Stimulated activated CD4-positive, alpha-beta T cell treated with anti-CD3 and anti-CD28 coated beads, Interleukin-1b, Interleukin-23, amount 100 ng/mL, for 24 hours (primary cell): ENCODE measurements at places on chromosomes 7 and 10.

- DNase-seq, result no peak
Observed at GRCh38 chr7:36527549-36527913, 137.9 kb downstream of the ANLN start.

- no peak for DNase-seq
Observed at GRCh38 chr10:127849921-127850320, 42.8 kb downstream of the CLRN3 start.

DNA sequence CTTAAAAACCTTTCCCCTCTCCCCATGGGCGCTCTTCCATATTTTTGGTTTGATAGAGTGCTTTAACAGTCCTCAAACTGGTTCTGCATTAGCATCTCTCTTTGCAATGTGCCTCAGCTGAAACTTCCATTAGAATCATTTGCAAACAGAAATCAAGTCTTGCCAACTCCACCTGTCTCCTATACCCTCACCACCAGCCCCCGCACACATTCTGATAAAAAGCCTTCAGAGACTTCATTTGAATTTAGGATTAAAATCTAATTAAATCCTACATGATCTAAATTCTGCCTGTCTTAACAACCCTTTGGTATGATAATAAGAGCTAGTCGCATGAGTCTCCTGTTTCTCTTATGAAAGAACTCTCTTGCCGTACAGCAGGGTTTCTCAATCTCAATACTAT, 384.9 kb upstream of the ETV1 start:
- no peak for DNase-seq

GRCh38 chr10:12198156-12198555, 2.2 kb downstream of the CDC123 start:
- DNase-seq, result no peak

GRCh38 chr10:63547628-63548360, 26.6 kb downstream of the REEP3 start:
- DNase-seq, result no peak

GRCh38 chr7:142440906-142441411, 183.1 kb upstream of the PRSS58 start:
- no peak for DNase-seq

GRCh38 chr10:17200001-17200911, 1.2 kb downstream of the TRDMT1 start:
- no peak for DNase-seq

- no peak for DNase-seq
Observed at GRCh38 chr10:30897547-30897946, 134.1 kb downstream of the ZNF438 start.

GRCh38 chr7:20798081-20798693, 11.5 kb upstream of the SP8 start:
- no peak for DNase-seq

GRCh38 chr7:150716368-150716767, at the start of gene GIMAP1:
Gene GIMAP1 (plus strand): TSS chr7:150716613. CDS start chr7:150719048, 2,435 bp downstream.
- DNase-seq, result no peak

GRCh38 chr7:101945034-101945758, 127.8 kb downstream of the CUX1 start:
- DNase-seq, result no peak

DNA sequence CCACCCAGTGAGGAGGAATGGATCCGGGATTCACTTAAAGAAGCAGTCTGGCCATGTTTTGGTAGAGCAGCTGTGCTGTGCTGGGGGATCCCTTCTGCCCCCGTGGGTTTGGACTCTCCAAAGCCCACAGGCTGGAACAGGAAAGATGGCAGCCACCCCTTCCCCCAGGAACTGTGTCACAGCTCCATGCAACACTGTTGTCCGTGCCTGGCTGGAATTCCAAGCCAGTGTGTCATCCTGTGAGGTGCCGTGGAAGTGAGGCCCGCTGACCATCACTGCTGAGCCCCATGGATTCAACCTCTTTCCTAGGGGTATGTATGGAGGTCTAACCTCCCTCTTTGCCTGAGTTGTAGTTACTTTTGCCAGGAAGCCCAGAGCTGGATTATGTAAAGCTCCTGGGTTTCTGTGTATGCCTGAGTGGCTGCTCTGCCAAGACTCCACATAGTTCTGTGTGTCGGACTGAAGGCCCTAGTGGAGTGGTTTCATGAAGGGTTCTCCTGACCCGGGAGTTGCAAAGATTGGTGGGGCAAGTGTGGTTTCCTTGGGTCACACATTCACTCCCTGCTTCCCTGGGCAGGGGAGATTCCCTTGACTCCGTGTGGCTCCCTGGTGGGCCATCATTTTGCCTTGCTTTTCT, 35.1 kb upstream of the PCGF5 start:
- no peak for DNase-seq

DNA sequence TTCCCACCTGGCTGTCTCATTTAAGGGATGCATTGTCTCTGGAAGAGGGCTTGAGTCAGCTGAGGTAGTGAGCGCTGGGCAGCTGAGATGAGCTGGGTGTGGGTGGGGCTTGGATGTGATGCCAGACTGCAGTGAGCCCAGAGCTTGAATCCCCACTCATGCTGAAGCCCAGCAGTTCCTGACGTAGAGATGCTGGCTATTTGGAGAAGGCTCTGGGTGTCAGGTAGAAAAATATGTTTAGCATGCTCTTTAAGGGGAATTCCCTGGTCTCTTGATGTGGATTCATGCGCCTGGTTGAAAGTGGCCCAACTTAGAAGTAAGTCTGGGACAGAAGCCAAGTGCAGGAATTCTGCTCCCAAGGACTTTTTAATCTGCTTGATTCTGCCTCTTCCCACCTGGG, 241.5 kb upstream of the IGFBP3 start:
- no peak for DNase-seq

GRCh38 chr10:108911814-108912541, 1011.3 kb downstream of the XPNPEP1 start:
- no peak for DNase-seq

- no peak for DNase-seq
Observed at GRCh38 chr10:4475827-4476490, 350.0 kb upstream of the AKR1E2 start.

GRCh38 chr7:55132550-55132889, 113.7 kb downstream of the EGFR start:
- no peak for DNase-seq

DNA sequence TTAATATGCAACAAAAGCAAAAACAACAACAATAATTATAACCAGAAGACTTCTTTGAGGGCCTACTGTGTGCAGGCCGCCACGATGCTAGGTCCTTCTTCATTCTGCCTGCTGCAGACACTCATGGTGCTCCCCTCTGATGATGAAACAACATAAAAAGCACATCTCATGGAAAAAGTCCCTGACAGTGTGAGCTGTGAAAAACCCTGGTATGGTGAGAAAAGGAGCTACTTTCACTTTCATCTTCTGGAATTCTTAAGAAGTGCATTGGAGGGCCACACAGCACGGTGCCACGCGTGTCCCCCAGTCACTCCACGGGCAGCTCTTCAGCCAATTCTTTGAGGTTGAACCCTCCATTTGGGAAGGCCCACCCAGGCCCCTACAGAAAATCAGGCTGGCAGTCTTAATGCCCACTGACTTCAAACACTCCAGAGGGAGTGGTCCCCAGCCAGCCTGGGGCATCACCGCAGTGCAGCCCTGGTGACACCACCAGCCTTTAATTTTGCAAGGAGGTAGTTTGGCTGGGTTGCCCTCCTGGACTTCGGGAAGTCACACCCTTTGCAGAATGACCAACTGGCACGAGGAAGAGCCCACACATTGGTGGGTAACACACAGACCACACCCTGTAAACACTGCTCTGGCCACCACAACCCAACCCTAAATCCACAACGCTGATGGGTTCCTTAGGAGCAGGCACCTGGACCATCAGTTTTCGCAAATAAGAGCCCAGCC, 7.7 kb downstream of the KCNMA1 start:
- no peak for DNase-seq

- no peak for DNase-seq
Observed at GRCh38 chr10:122142641-122143237, 128.4 kb upstream of the BTBD16 start.

DNA sequence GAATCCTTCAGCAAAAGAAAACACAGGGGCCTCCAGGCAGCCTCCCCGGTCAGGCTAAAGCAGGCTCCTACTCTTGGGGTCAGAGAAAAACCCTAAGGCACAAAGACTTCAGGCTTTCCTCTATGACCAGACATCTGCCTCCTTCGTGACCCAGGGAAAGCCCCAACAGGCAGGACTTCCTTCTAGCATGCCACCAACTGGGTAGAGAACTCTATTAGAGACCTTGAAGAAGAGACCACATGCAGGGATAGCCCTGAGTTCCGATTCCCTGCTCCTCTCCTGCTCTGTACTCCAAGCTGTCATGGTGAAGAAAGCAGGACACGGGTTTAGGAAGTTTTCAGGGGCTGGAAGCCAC, 1.3 kb downstream of the TRPV6 start:
- no peak for DNase-seq

DNA sequence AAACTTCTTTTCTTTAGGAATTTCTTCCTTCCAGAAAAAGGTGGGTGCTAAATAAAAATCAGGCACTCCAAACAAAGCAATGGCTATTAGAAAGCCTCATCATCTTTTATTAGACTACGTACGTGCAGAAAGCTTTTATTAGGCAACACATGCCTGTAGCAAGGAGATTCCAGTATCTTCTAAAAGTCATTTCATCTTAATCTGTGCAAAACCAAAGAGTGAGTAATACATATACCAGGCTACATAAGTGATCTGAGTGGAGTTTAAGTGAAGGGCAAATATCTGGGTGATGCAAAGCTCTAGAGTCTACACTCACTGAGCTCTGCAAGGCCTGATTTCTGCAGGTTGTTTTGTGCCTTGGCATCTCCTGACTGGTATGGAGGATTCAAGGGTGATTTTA, 231.7 kb downstream of the ELMO1 start:
- DNase-seq, result no peak

DNA sequence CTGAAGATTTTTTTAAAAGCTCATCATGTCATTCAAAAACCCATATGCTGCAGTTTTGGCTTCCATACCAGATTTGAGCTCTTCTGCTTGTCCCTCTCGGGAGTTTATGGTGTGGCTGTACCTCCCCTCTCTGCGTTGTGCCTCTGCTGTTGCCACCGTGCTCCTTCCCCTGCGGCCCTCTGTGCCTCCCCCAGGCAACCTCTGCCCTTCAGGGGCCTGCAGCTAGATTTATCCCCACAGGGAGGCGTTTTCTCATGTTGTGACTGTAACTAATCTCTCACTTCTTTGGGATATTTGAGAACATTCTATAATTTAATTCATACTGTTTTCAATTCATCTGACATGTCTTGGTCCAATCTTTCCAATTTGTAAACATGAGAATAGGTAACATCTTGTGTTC, 52.7 kb downstream of the TASOR2 start:
- DNase-seq, result no peak

DNA sequence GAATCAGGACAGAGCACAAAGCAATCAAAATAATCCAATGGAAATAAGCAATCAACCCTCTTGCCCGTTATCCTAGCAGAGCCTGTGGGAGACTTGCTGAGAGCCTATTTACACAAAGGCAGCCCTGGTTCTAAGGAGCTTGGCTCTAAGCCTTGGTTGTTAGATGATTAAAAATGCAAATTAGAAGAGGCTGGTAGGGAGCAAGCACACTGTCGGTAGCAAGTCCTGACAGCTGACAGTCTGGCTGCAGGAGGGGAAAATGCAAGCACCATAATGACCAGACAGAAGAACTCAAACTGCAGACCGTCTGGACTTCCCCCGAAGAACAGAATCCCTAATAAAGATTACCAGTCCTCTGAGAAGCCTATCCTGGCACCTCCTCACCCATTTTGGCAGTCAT, 131.8 kb upstream of the CTTNBP2 start:
- no peak for DNase-seq

- DNase-seq, result no peak
Observed at GRCh38 chr7:80548840-80549530, 37.1 kb upstream of the GNAT3 start.

DNA sequence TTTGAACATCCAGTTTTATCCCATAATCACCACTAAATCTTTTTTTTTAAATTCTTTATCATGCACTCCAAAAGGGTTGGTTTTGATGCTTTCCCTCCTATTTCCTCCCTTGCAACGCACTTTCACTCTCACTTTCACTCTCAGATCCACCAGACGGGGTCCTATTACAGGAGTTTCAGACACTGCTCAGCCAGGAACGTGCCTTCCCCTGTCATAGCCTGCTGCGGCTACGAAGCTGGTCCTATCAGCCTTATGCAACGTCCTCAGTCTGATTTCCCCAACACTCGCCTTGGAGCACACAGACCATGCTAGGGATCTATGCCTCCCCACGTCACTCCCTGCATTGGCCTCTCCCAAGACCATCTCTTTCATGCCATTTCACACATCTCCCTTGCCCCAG, 23.4 kb downstream of the ZPBP start:
- DNase-seq, result no peak

- DNase-seq, result no peak
Observed at GRCh38 chr7:15433151-15433550, 128.7 kb downstream of the AGMO start.

DNA sequence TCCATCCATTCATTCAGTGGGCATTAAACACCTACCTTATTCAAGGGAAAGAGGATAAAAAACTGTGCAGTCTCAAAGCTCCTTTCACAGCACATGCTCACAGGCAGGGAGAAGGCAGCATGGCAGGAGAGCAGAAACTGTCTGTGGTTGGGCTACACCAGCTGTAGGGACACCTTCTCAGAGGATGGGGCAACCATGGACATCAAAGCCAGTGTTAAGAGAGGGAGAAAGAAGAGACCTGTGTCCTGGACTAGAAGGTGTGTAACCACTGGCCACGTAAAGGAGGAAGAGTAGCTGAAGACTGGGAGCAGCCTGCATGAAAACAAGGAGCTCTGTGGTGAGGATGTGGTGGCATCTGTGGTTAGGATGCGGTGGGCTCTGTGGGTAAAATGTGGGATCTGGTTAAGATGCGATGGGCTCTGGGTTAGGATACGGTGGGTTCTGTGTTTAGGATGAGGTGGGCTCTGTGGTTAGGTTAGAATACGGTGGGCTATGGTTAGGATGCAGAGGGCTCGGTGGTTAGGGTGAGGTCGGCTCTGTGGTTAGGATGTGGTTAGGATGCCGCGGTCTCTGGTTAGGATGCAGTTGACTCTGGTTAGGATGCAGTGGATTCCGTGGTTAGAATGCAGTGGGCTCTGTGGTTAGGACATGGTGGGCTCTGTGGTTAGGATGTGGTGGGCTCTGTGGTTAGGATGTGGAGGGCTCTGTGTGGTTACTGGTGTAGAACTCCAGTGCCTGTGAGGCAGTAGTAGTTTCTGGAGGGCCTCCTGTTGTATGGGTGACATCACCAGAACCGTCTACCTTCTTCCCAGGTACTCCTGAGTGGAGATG, 197.6 kb downstream of the WDR37 start:
- no peak for DNase-seq
